CD4-positive, alpha-beta memory T cell (primary cell): ENCODE measurements at places on chromosomes 5 and 9.

DNA sequence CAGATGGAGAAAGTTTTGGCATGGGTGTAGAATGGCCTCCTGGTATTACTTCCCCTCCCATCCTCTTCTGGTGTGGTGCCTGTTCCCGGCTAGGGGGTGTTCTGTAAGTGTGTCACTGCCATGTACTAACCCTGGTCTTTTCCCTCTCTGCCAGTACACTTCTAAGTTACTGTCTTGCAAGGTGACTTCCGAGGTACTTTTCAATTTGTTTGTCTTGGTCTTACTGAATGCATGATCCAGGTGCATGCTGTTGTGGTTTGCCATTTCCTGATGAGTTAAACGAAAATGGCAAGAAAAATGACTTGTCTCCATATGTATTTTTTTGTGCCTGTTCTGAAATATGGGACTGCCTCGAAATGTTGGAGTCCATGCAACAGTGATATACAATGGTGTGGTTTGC is 46.0 kb downstream of the C9orf152 start:
- no peak overlapping the region for H3K4me3 ChIP-seq
- H3K4me1 ChIP-seq: peaks cover 34% of the 10 kb centered on the region
- no peaks in the 10 kb centered on the region for H3K27me3 ChIP-seq
- H3K27ac ChIP-seq: no peak overlapping the region

DNA sequence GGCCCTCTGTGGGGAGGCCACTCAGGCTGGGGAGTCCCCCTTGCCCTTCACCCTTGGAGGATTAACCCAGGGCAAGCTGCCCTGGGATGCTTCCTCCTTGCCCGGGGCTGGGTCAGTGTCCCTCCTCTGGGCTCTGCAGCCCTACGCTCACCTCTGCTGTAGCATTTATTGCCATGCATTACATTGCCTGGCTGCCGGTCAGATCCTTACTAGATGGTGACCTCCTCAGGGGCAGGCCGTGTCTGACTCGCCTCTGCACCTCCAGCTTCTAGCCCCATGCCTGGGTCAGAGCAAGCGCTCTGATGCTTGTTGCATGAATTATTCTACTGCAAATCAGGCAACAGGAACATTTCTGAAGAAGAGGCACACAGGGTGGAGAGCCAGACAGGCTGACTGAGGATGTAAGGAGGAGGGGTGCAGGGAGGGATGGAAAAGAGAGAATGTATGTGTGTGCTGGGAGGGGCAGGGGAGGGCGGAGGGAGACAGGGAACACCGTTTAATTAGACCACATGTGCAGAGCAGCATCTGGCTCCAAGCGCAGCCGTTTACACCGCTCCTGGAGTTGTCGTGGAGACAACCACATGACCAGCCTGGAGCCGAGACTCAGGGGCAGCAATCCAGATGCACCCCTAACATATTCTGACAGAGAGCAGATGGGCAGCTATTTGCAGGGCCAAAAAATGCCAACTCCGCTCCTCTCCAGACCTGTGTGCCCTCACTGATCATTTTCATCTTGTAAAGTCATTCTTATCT is 117.0 kb downstream of the CRB2 start:
- no peaks in the 10 kb centered on the region for H3K36me3 ChIP-seq
- H3K4me1 ChIP-seq: no peaks in the 10 kb centered on the region
- H3K4me3 ChIP-seq: no peak overlapping the region
- H3K27ac ChIP-seq: no peak overlapping the region

DNA sequence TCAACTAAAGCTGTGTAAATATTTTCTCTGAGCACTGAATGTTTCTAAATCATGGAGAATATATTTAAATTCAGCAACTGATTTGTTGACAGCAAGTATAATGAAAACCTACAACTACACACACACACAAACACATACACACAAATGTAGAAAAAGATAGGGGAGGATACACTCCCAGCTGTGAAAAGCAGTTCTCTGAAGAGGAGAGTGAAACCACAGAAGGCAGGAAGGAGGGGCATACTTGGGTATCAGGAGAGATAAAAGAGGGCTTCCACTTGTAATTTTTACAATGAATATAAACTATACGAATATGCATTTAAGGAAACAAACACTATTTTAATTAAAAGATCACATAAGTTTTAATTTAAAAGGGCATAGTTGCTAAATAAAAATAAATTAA is 227.8 kb upstream of the SLC24A2 start:
- DNase-seq: no peak
- H3K27ac ChIP-seq: no peak overlapping the region
- no peaks in the 10 kb centered on the region for H3K27me3 ChIP-seq
- no peaks in the 10 kb centered on the region for H3K36me3 ChIP-seq

DNA sequence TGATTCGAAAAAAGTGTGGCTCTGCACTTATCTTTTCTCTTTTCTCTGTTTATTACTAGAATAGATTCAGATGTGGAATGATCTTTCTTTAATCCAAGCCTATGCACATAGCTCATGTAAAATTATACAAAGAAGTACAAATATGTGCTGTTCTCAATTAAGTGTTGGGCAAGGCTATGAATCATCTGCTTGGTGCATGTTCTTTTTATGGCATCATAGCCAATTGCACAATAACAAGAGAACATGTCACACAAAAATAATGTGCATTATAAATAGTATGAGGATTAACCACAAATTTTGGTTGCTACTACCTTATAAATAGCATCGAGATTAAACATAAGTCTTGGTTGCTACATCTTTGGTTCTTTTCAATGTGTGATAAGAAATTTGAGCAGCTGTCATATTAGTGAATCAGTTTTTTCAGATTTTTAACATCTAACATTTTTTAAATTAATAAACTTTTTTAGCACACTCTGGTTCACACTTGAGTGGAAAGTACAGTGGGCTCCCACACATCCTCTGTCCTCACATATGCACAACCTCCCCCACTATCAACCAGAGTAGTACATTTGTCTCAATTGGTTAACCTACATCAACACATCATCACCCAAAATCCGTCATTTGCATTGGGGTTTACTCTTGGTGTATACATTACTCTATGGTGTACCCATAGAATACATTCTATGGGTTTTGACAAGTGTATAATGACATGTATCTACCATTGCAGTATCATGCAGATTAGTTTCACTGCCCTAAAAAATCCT is 6.8 kb upstream of the RECK start:
- H3K4me1 ChIP-seq: no peaks in the 10 kb centered on the region
- H3K4me3 ChIP-seq: no peak overlapping the region
- no peak for DNase-seq
- H3K36me3 ChIP-seq: no peaks in the 10 kb centered on the region

GRCh38 chr5:19987612-19988361 is at the start of gene CDH18:
CDH18 (minus strand) TSS chr5:19988200; CDS start chr5:19838986, 149,214 bp downstream.
- H3K36me3 ChIP-seq: no peaks in the 10 kb centered on the region
- no peak for DNase-seq

DNA sequence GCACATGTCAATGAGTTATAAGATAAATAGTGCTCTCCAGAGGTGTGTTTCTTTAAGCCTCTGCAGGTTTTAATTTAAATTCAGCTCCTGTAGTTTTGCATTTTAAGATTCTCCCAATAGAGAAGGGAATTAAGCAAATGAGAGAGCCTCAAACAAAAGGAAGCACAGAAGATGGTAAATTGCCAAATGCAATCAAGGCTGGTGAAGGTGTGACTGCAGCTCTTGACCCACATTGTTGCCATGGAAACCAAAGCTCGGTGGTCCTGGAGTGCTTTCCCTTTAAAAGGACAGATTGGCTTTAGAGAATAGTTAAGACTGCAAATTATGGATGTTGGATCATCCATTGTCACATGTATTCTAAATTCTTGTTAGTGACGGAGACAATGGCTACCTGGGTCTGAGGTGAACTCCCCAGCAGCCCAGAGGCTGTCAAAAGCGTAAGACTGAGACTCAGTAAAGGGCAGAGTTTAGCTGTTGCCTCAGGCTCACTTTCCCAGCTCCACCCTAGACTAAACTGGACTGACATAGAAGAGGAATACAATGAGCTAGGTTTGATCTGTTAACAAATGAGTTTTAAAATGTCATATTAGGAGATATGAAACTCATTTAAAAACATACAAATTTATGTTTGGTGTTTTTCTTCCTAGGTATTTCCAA is 12.3 kb downstream of the GAPT start:
- H3K36me3 ChIP-seq: no peaks in the 10 kb centered on the region
- no peaks in the 10 kb centered on the region for H3K27me3 ChIP-seq
- DNase-seq: no peak
- no peaks in the 10 kb centered on the region for H3K4me1 ChIP-seq
- H3K4me3 ChIP-seq: no peak overlapping the region
